ENCODE measurements at places on chromosomes 16 and 17. TPM values are rescaled to one million over a fixed set of nuclear protein-coding genes. Genes with fewer than 3 reads are reported as not detected.

DNA sequence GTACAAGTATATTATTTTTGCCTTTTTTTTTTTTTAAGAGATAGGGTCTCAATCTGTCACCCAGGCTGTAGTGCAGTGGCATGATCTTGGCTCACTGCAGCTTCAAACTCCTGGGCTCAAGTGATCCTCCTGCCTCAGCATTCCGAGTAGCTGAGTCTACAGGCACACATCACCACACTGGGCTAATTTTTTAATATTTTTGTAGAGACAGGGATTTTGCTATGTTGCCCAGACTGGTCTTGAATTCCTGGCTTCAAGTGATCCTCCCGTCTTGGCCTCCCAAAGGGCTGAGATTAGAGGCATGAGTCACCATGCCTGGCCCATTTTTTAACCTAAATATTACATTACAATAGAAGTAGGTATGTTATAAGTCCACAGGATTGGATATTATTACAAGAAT is 3.2 kb downstream of the TERB1 start:
- H3K27ac ChIP-seq, result no peak overlapping the region
- no peaks in the 10 kb centered on the region for H3K4me1 ChIP-seq
- no peak overlapping the region for H3K4me3 ChIP-seq
- no peaks in the 10 kb centered on the region for H3K27me3 ChIP-seq

DNA sequence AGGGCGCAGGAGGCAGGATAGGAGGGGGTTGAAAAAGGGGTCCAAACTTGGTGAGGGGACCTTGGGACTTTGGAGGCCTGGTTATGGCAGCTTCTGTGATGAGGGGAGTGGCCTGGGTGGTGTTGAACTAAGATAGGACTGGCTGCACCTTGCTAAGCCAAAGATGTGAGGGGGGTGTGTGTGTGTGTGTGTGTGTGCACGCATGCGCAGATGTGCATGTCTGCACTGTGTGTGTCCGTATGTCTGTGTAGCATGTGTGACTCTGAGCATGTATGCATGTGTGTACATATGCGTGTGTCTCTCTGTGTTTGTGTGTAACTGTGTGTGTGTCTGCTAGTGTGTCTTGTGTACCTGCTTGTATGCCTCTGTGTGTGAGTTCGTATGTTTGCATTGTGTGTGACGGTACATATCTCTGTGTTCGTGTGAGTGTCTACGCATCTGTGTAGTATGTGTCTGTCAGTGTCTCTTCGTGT is 4.1 kb downstream of the SLC16A5 start:
- H3K27ac ChIP-seq, result no peak overlapping the region
- DNase-seq, result no peak
- H3K4me1 ChIP-seq, result peaks cover 97% of the 10 kb centered on the region

Gene TAT
- 1.6 TPM for total RNA-seq

Gene PRKCA
- 18.5 TPM for total RNA-seq

Gene ZNF785
- not detected for total RNA-seq
